Transverse colon (tissue), 4 donors: ENCODE measurements at places on chromosomes 1 and 21. TPM values are rescaled to one million over a fixed set of nuclear protein-coding genes. Genes with fewer than 3 reads are reported as not detected.
A peak's percentile ranks its signal among the peaks of the same experiment; 100 is the strongest.

GRCh38 chr1:20037877-20038276 lies 32.1 kb upstream of the PLA2G5 start:
- H3K36me3 ChIP-seq: no peaks in the 10 kb centered on the region
- H3K27me3 ChIP-seq: no peaks in the 10 kb centered on the region
- H3K4me3 ChIP-seq: no peak overlapping the region

- no peaks in the 10 kb centered on the region for H3K4me1 ChIP-seq
- no peaks in the 10 kb centered on the region for H3K36me3 ChIP-seq
- no peak overlapping the region for H3K4me3 ChIP-seq
- no peaks in the 10 kb centered on the region for H3K27me3 ChIP-seq
Observed at GRCh38 chr1:88801575-88802208, 89.7 kb downstream of the GTF2B start.

- H3K27ac ChIP-seq: no peak overlapping the region
- no peaks in the 10 kb centered on the region for H3K4me1 ChIP-seq
- H3K27me3 ChIP-seq: no peaks in the 10 kb centered on the region
- H3K4me3 ChIP-seq: no peak overlapping the region
Observed at GRCh38 chr1:220926146-220926545, 46.9 kb downstream of the HLX start.

GRCh38 chr1:20290624-20291597 lies at the start of gene VWA5B1:
VWA5B1 (plus strand) TSS chr1:20290875; CDS start chr1:20310602, 19,727 bp downstream.
- no peak for DNase-seq
- no peak within 1 kb of the TSS for H3K27ac ChIP-seq
- no peaks in the 10 kb centered on the region for H3K36me3 ChIP-seq
- H3K27me3 ChIP-seq: peaks cover 32% of the 10 kb centered on the region
- H3K4me3 ChIP-seq: no peak within 1 kb of the TSS

- no peak overlapping the region for H3K27ac ChIP-seq
- no peak for DNase-seq
- H3K4me1 ChIP-seq: no peaks in the 10 kb centered on the region
Observed at GRCh38 chr1:193299038-193299437, 112.6 kb upstream of the B3GALT2 start.

DNA sequence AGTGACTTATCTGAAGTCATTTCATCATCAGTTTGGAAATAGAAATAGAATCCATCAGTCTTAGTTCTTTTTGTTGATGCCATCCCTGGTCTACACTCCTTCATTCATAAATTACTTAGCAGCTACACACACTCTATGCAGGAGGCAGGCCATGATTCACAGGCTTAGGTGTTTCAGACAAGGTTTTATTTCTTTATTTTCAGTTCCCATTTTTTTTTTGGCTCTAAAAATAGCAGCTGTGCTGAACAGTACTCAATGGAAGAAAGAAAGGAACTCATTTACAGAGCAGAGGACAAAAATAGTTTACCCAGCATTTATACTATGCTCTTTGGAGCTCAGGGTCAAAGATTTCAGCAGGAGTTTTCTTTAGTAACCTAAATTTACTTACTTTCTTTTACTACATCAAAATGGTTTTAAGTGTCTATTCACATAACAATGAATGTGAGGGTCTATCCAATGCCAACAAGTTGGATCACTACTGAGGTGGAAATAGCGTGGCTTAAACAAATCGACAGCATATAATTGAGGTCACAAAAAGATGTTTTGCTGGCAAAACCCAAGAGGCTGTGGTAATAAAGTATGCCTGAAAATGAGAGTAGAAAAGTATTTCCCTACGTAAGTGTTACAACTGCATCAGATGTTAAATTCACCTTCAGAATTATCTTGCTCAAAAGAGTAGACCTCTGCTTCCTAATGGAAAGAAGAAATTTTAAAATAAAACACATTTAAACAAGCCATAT lies 7.7 kb downstream of the KRTAP19-8 start:
- H3K27ac ChIP-seq: no peak overlapping the region
- no peaks in the 10 kb centered on the region for H3K27me3 ChIP-seq
- no peaks in the 10 kb centered on the region for H3K4me1 ChIP-seq
- H3K36me3 ChIP-seq: no peaks in the 10 kb centered on the region
- no peak for DNase-seq

GRCh38 chr1:206895325-206895724 lies 1.9 kb upstream of the IL24 start:
- H3K27me3 ChIP-seq: peaks cover 8% of the 10 kb centered on the region
- DNase-seq: no peak
- H3K27ac ChIP-seq: no peak overlapping the region
- H3K36me3 ChIP-seq: no peaks in the 10 kb centered on the region

DNA sequence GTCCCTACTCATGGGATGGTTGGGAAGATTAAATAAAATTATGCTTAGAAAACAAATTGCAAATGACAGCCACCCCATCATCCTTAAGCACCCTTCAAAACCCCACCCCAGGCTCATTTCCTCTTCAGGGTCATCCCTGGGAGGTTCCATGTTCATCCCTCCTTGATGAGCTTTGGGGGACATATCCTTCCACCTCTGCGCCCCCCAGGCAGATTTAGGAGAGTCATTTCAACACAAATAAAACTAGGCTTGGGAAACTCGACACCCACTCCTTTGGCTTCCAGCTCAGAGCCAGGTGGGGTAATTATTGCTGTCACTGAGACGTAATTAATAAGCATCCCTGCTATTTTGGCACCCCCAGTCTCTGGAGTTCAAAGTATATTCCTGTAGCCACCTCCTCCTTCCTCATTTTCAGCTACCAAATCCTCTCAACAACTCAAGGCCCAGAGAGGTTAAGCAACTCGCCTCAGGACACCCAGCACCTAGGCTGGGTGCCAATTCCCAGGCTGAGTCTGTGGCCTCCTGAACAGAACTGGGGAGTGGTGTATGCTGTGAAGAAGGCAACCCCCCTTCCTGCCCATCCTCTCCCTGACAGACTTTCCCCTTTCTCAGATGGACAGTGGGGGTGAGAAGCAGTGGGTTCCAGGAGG lies 595 bp downstream of the CRYBG2 start:
- H3K27ac ChIP-seq: peak overlapping the region; percentile 29
- H3K4me3 ChIP-seq: no peak overlapping the region
- no peaks in the 10 kb centered on the region for H3K27me3 ChIP-seq
- no peak for DNase-seq

Gene RAB7B
- total RNA-seq: not detected

Gene ADORA1
- not detected for total RNA-seq

Gene LCE1D
- not detected for total RNA-seq

Gene HTR6
- total RNA-seq: not detected

Gene RGS16
- 1.7 TPM for total RNA-seq
